Stimulated activated CD8-positive, alpha-beta memory T cell treated with anti-CD3 and anti-CD28 coated beads, Interleukin-4, amount 100 ng/mL, for 24 hours (primary cell): ENCODE measurements at places on chromosomes 3 and 15.

- no peak for DNase-seq
Measured at GRCh38 chr3:177321819-177322218, 124.5 kb upstream of the TBL1XR1 start.

DNA sequence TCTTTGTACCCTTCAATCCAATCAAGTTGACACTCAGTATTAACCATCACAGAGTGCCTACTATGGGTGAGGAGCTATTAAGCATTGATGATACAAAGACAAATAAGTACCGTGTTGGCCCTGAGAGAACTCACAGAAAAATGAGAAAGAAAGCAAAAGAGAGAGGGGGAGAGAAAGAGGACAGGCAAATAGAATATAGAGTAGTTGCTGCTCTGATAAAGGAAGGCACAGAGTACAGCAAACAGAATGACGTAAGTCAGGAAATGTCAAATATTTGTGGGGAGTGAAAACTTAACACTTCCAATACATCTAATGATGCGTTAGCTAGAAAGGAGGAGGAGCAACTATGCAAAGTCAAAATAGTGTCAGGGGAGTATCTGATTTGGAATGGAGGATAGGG is 320.6 kb upstream of the KCNH8 start:
- DNase-seq, result no peak

- no peak for DNase-seq
Measured at GRCh38 chr3:126306888-126307482, 50.2 kb downstream of the KLF15 start.

GRCh38 chr3:155356594-155357370 is 63.3 kb upstream of the STRIT1 start:
- DNase-seq, result no peak

DNA sequence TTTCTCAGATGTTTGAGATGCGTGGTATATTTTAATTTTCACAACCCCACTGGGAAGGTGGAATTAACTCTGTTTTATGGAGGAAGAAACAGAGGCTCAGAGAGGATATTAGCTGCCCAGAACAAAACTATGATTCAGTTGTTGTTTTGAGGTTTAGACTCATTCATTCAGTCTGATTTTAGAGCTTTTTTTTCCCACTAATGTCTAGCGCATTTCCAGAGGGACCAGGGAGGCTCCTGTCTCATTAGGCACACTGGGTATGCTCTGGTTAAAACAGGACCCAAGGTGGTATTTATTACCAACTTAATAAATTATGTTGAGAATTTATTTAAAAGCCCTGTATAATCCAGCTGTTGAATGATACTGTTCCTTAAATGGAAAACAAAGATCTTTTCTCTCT is 272.0 kb upstream of the RGMA start:
- DNase-seq, result no peak

- no peak for DNase-seq
Measured at GRCh38 chr15:88604381-88605188, 16.6 kb upstream of the AEN start.

- DNase-seq, result no peak
Measured at GRCh38 chr3:154955907-154956533, 124.1 kb upstream of the MME start.

DNA sequence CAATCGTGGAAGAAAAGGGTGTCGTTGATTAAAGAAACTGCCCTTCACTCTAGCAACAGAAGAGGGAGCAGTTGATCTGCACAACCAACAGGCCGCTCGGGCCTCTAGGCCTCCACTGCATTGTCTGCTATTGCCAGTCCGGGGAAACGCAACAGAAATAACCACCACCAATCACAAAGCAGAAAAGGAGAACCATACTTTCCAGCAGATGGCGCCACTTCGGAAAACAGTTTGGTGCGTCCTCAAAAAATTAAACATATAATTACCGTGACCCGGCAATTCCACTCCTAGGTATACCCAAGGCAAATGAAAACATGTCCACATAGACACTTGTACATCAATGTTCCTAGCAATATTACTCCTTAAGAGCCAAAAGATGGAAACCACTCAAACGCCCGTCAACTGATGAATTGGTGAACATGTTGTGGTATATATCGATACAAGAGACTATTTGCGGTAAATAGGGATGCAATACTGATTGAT is 154.1 kb downstream of the TJP1 start:
- DNase-seq, result no peak

- peak; percentile 59 for DNase-seq
Measured at GRCh38 chr3:186783731-186784515, 546 bp downstream of the EIF4A2 start.

- DNase-seq, result no peak
Measured at GRCh38 chr3:85574006-85574705, 615.4 kb downstream of the CADM2 start.

- DNase-seq, result no peak
Measured at GRCh38 chr3:64578797-64579196, 109.0 kb downstream of the ADAMTS9 start.

GRCh38 chr3:14162178-14162577 is 16.2 kb downstream of the XPC start:
- no peak for DNase-seq

GRCh38 chr3:110903771-110904519 is 167.7 kb upstream of the NECTIN3 start:
- DNase-seq, result no peak

- DNase-seq, result no peak
Measured at GRCh38 chr3:16896820-16897219, 12.1 kb downstream of the PLCL2 start.

- no peak for DNase-seq
Measured at GRCh38 chr15:82139823-82140268, 94.0 kb upstream of the MEX3B start.

GRCh38 chr3:127755305-127755681 is 67.0 kb downstream of the MGLL start:
- DNase-seq, result no peak

- no peak for DNase-seq
Measured at GRCh38 chr15:63192619-63193206, 3.3 kb downstream of the RAB8B start.
